Neural progenitor cell (in vitro differentiated cells): ENCODE measurements at places on chromosomes 4 and X.

- no peak for DNase-seq
These were observed 629.0 kb upstream of the ZFP42 start for GRCh38 chr4:187366530-187366929.

DNA sequence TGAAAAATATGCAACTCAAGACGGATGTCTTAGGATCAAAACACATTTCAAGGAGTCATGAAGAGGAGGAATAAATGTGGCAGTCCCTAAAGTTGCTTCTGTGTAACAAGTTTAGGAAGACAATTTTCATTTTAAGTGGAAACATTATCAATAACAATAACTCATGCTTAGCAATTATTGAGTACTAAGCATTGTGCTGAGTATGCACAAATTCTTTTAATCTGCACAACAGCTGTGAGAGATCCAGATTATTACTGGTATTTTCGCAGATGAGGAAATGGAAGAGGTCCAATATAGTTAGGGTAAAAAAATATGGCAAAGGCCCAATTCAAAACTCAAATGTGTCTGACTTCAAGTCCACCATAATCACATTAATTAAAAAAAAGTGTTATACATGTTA is 2.9 kb upstream of the TEX13B start:
- DNase-seq = no peak

DNA sequence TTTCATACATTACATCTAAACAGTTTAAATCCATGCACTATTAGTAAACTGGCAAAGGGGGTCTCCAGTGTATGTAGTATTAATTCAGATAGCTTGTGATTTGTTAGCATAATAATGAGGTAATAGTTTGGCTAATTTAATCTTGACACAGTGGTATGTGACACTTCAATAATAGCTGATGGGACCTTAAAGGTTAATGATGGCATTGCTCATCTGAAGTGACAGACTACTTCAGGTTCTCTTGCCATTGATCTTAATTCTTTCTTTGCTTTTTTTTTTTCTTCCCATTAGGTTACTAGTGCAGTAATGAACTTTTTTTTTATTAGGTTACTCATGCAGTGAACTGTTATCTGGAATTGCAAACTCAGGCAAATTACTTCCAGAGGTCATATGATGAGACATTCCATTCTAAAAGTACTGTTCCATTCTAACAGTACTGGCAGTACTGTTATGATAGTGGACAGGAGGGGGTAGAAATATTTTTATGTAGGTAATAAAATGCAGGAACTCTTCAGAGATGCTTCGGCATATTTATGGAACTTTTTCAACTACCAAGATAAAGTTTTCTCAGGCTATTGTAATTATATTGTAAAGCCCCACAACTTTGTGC is 911.3 kb upstream of the LCORL start:
- DNase-seq = no peak

DNA sequence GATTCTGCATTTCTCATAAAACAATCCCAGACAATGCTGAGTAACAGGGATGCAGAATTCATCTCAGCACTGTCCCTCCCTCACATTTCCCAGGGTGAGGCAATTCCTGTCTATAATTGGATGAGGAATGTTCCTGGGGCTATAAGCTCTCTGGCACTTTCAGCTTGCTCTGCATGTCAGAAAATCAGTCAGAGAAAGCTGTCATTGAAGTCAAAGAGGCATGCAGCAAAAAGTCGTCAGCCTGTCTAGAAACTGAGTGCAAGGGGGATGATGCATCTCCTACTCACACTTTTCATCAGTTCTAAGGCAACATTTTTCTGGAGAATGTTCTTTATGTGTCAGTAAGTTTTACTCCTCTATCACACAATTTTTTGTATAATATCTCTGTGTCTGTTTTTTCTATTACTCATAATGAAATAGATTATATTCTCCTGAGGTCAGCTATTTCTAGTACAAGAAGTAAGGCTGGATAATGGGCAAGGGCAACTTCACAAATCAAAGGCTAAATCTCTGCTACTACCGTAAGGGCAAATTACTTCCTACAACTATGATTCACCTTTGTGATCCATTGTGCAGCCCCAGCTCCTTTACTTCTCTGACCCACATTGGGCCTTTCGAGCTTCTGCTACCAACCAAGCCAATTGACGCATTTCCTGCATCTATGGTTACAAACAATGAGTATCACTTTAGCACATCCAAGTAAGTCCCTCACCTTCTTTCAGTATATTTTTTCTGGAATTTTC is 56.0 kb downstream of the TASL start:
- DNase-seq = peak; percentile 25

GRCh38 chrX:148135738-148136137 is 154.6 kb downstream of the FMR1NB start:
- DNase-seq = no peak

DNA sequence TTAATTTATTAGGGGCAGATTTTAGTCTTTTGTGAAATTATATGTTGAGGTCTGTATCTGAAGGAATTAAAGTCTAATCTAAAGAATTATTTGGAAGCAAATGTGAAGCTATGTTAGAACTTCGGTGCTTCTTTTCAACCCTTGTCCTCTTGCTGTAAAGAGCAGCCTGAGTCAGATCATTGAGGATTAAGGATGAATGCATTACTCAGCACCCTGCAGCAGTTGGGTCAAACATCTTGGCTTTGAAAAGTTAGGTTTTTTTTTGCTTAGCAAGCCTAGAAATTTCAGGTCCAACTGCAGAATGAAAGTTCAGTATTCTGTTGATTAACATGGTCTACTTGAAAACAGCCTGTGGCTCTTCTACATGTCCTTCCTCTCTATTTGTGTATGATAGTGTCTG is 57.6 kb downstream of the SLC4A4 start:
- DNase-seq = peak; percentile 3

DNA sequence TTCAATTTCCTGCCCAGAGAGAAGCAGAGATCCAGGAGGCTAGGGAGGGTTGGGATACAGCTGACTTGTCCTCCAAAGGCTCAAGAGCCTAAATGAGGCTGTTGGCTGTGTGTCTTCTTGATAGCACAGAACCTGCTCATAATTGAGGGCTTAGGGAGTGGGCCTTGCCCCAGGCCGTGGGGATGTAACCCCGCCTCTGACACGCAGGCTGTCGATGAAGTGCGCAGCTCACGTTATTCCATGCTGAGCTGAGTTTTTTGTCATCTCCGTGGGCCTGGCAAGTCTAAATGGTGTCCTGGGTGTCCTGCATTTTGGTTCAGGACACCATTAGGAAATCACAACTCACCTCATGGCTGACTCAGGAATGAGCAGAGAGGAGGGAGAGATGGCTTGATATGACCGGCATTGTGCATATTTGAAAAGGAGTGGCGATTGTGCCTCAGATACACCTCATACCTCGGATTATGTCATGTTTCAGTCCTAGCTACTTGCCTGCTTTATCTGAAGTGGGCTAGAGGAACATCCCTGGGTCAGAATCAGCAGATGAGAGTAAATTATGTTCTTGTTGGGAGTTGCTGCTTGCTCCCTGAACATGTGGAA is 43.7 kb downstream of the FHDC1 start:
- no peak for DNase-seq

DNA sequence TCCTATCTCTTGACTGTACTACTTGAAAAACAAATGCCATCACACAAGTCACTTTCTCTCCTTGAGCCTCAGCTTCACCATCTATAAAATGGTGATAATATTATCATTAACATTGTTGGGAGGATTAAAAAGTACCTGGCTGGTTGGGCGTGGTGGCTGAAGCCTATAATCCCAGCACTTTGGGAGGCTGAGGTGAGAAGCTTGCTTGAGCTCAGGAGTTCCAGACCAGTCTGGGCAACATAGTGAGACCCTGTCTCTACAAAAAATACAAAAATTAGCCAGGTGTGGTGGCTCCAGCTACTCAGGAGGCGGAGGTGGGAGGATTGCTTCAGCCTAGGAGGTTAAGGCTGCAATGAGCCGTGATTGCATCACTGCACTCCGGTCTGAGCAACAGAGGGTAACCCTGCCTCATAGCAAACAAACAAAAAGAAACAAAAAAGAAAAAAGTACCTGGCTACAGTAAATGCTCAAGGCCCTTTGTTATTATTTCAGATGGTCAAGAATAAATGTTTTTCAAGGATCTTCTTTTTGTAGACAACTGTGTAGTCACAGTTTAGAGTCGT is 120.3 kb downstream of the CHRNA9 start:
- DNase-seq = no peak
